Activated CD4-positive, alpha-beta memory T cell treated with anti-CD3 and anti-CD28 coated beads, Interleukin-2, amount 10 ng/mL, durations not matched to agents 7 days and 5 days (primary cell): ENCODE measurements at places on chromosomes 11 and 22. TPM values are rescaled to one million over a fixed set of nuclear protein-coding genes. Genes with fewer than 3 reads are reported as not detected.
A peak's percentile ranks its signal among the peaks of the same experiment; 100 is the strongest.

GRCh38 chr11:117678658-117679406 is 118.2 kb downstream of the DSCAML1 start:
- peaks cover 4% of the 10 kb centered on the region for H3K27me3 ChIP-seq
- no peak overlapping the region for H3K4me3 ChIP-seq
- H3K36me3 ChIP-seq, result no peaks in the 10 kb centered on the region
- no peak overlapping the region for H3K27ac ChIP-seq
- DNase-seq, result no peak

DNA sequence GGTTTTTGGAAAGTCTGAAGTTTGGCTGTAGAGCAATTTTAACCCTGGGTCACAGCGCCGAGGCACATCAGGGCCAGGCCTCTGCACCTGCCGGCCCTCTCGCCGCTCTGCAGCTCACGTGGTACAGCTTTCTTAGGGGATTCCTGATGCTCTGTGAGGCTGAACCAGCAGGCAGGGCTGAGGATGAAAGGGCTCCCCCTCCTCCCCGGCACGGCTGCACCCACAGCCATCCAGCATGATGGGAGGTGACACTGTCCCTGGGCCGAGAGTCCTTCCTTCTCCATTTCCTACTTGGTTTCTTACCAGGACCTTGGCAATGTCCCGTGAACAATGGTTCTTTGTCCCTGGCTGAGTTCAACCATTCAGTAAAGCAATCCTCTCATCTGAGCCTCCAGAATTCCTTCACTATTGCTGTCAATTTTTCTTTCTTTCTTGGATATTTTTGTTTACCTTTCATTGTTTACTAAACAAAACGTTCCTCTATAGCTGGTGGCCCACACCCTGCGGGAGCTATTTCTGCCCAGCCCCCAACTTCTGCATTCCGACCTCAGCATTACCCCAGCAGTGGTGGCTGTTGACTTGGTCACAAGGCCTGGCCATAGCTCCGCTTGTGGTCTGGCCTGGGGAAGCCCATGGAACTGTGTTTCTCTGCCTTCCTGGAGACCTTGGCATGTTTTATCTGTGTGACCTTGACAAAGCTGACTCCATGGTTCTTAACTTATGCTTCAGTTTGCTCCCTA is 172.8 kb upstream of the B3GAT1 start:
- peaks cover 50% of the 10 kb centered on the region for H3K27me3 ChIP-seq
- no peak overlapping the region for H3K4me3 ChIP-seq
- no peaks in the 10 kb centered on the region for H3K36me3 ChIP-seq
- DNase-seq, result no peak
- H3K4me1 ChIP-seq, result peaks cover 42% of the 10 kb centered on the region
- no peak overlapping the region for H3K27ac ChIP-seq

The SERHL2 gene
- total RNA-seq, result 0.81 TPM

GRCh38 chr11:3126901-3127691 is 38.0 kb downstream of the OSBPL5 start:
- DNase-seq, result no peak
- H3K27me3 ChIP-seq, result no peaks in the 10 kb centered on the region
- no peaks in the 10 kb centered on the region for H3K4me1 ChIP-seq
- H3K36me3 ChIP-seq, result no peaks in the 10 kb centered on the region
- no peak overlapping the region for H3K4me3 ChIP-seq

GRCh38 chr11:26011474-26011873 is 320.5 kb upstream of the ANO3 start:
- no peak for DNase-seq
- H3K27me3 ChIP-seq, result no peaks in the 10 kb centered on the region
- no peaks in the 10 kb centered on the region for H3K36me3 ChIP-seq
- H3K4me3 ChIP-seq, result no peak overlapping the region
- no peak overlapping the region for H3K27ac ChIP-seq
- H3K4me1 ChIP-seq, result no peaks in the 10 kb centered on the region

DNA sequence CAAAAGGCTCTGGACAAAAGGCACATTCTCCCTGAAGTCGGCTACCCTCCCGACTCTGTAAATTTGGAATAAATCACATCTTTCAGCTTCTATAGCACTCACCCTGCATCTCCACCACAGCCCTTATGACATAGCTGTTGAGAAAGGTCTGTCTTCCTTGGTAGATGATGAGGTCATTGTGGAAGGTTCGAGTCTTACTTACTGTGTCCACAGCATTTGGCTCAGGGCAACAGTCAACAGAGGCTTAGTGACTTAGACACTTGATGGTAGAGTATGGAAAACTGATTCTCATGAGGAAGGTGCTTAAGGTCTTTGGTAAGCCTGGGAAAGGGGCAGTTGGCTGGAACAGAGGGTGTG is 45.6 kb downstream of the PTPRJ start:
- no peak for DNase-seq
- H3K27ac ChIP-seq, result peak overlapping the region; percentile 6
- H3K27me3 ChIP-seq, result no peaks in the 10 kb centered on the region
- peaks cover 70% of the 10 kb centered on the region for H3K4me1 ChIP-seq
- peaks cover 58% of the 10 kb centered on the region for H3K36me3 ChIP-seq

GRCh38 chr22:48395201-48395600 is 1432.5 kb downstream of the BRD1 start:
- no peak for DNase-seq
- H3K4me3 ChIP-seq, result no peak overlapping the region
- H3K27me3 ChIP-seq, result no peaks in the 10 kb centered on the region
- H3K4me1 ChIP-seq, result no peaks in the 10 kb centered on the region
- no peaks in the 10 kb centered on the region for H3K36me3 ChIP-seq
- no peak overlapping the region for H3K27ac ChIP-seq

The TEX54 gene
- not detected for total RNA-seq

- peaks cover 2% of the 10 kb centered on the region for H3K27me3 ChIP-seq
- no peak for DNase-seq
- H3K4me3 ChIP-seq, result no peak overlapping the region
These were observed 67.1 kb downstream of the SLC1A2 start for GRCh38 chr11:35352077-35352888.

DNA sequence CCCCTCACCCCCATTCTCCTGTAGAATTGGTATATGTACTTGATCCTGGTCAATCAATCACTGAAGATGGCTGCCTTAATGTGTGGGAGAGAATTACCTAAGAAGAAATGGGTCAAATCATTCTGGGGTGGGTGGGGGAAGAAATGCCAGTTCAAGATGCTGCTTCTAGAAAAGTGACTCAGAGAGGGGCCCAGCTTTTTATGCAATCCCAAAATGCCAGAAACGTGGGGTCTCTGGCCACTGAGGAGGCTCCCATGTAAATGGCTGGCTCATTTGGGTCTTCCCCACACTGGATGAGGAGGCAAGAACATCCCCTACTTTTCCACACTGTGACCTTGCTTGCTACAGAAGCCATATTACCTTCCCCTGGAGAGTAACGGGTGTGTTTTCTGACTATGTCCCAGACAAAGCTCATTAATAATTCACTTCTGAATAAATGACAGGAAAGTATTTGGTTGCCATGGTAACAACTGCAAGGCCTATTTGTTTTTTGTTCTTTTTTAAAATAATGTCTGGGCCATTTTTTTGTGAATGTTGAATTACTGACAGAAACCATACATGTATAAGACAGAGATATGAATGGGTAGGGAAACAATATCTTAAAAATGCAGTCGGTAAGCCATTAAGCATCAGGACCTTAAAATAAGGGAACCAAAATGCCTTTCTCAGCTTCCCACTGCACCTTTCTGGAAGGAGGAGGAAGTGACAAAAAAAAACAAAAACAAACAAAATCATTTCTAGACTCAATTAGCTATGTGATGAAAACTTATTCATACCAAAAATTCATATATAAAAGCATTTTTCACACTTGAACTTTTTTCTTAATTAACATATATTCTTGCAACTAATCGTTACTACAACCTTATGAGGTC is 32.0 kb downstream of the SLC1A2 start:
- H3K27me3 ChIP-seq, result peaks cover 3% of the 10 kb centered on the region
- H3K27ac ChIP-seq, result no peak overlapping the region
- H3K36me3 ChIP-seq, result no peaks in the 10 kb centered on the region
- DNase-seq, result no peak
- no peak overlapping the region for H3K4me3 ChIP-seq
- H3K4me1 ChIP-seq, result peaks cover 19% of the 10 kb centered on the region

The PKP3 gene
- total RNA-seq, result not detected
